Activated CD4-positive, CD25-positive, alpha-beta regulatory T cell treated with anti-CD3 and anti-CD28 coated beads, Interleukin-2, amount 50 U/mL, for 72 hours (primary cell): ENCODE measurements at places on chromosomes 3 and 15.

GRCh38 chr3:120357807-120358206 lies 8.7 kb upstream of the LRRC58 start:
- no peak for DNase-seq

- DNase-seq: no peak
These were observed 44.8 kb downstream of the CEMIP start for GRCh38 chr15:80823995-80824394.

GRCh38 chr3:81985996-81986723 lies 224.7 kb upstream of the GBE1 start:
- no peak for DNase-seq

- no peak for DNase-seq
These were observed 3.7 kb upstream of the EFHB start for GRCh38 chr3:19937459-19938294.

GRCh38 chr3:11371747-11372146 lies 99.5 kb downstream of the ATG7 start:
- no peak for DNase-seq

DNA sequence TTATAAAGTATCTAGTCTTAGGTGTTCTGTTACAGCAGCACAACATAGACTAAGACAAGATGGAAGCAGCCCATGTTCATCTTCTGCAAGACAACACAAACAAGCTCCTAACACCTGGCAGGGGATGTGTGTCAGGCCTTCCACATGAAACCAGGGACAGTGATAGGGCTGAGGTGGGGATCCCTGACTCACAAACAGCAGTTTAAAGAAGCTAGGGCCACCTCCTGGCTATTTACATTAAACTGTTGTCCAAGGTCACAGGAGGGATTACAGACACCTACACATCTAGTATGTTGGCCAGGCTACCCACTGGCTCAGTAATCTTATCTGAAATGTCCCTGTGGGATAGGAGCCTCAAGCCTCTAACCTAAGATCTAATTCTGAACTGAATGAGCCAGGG lies 211.3 kb downstream of the MINAR1 start:
- DNase-seq: no peak

DNA sequence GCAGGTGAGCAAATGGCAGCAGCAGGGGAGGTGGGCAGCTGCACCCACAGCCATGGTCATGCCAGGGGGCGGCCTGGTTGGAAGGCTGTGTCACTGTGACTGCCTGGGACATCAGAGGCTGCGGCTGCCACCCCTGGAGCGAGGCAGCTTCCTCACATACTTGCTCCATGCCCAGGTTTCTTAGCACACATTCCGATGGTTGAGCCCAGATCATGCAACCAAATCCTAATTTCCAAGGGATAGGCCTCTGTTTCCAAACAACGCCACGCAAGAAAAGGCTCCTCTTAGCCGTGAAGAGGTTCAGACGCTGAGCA lies 11.6 kb upstream of the NRROS start:
- DNase-seq: no peak

GRCh38 chr3:133461291-133461690 lies 61.4 kb downstream of the BFSP2 start:
- no peak for DNase-seq

DNA sequence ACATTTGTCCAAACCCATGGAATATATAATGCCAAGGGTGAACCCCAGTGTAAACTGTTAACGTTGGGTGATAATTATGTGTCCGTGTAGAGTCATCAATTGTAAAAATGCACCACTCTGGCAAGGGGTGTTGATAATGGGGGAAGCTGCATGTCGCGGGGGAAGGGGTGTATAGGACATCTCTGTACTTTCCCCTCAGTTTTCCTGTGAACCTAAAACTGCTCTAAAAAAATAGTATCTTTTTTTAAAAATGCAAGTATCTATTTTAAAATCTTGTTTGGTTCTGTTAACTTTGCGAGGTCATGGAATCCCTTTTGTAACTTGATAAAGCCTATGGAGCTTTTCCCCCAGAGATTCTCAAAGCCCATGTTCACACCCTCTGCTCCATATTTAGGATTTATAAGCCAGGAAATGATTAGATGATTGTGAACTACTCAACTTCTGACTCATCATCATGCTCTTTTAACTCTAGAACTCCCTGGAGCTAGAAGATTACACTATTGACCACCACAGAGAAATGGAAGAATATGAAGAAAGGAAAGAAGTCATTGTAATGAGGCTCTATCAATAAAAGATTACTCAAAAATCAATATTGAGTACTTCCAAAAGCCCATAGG lies 56.1 kb upstream of the C3orf49 start:
- DNase-seq: no peak

DNA sequence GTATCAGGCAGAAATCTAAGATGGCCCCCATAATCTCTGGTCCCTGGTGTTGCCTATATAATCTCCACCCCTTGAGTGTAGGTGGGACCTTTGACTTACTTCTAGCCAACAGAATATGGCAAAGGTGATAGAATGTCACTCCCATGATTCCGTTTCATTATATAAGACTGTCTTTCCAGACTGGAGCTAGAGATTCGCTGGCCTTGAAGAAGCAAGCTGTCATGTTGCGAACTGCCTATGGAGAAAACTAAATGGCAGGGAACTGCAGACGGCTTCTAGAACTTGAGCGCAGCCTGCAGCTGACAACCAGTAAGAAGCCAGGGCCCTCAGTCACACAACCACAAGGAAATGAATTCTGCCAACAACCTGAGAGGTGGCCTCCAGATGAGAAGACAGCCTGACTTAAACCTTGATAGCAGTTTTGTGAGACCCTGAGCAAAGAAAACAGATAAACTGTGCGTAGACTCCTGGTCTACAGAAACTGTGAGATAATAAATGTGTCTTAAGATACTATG lies 2.2 kb upstream of the KPNA1 start:
- no peak for DNase-seq

GRCh38 chr15:34753236-34753894 lies 1.4 kb downstream of the GJD2 start:
- DNase-seq: no peak

GRCh38 chr3:185992831-185993374 lies 55.1 kb upstream of the TRA2B start:
- no peak for DNase-seq
